ENCODE measurements at places on chromosomes 7 and 10. TPM values are rescaled to one million over a fixed set of nuclear protein-coding genes. Genes with fewer than 3 reads are reported as not detected.

- no peak for DNase-seq
Observed at GRCh38 chr10:92124020-92124419, 166.9 kb downstream of the CPEB3 start.

HOXA3 gene
- polyA plus RNA-seq = 19.1 TPM

NCF1 gene
- polyA plus RNA-seq = 3.1 TPM

DNA sequence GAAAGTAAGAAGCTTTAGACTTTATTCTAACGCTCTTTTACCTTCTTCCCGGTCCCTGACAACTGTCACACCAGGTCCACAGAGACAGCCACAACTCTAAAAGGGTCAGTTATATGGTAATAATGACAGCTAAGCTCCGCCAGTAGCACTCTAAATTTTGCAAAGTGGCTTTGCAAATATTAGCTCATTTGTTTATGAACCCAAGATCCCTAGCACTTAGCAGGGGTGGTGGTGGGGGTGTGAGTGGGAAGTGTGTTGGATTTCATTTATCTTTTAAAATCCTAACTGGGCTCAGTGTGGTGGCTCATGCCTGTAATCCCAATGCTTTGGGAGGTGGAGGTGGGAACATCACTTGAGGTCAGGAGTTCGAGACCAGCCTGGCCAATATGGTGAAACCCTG is 34.8 kb upstream of the SDK1 start:
- DNase-seq = no peak

- DNase-seq = peak; percentile 23
Observed at GRCh38 chr10:27558612-27559020, 54.5 kb downstream of the RAB18 start.

MRLN gene
- 0.33 TPM for polyA plus RNA-seq

DNA sequence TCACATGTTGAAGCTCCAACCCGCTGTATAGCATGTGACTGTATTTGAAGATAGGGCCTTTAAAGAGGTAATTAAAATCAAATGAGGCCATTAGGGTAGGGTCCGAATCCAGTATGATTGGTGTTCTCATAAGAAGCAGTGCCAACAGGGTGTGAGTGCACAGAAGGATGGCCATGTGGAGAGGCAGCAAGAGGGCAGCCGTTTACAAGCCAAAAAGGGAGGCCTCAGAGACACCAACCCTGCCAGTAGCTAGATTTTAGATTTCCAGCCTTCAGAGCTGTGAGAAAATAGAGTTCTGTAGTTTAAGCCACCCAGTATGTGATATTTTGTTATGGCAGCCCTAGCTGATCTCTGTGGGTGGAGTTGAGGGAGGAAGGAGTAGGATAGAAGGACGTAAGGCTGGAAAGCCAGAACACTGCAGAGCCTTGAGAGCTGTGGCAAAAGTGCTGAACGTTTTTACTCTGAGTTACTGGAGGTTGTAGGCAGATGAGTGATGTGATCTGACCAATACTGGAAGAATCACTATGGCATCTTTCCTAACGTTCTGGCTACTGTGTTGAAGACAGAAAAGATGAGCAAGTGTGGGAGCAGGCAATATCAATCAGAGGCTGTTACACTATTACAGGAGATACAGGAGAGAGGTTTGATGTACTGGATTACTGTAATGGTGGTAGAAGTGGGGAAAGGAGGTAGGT is 334.9 kb downstream of the ELMO1 start:
- no peak for DNase-seq

KLF14 gene
- 0.18 TPM for polyA plus RNA-seq

PVRIG gene
- 1.5 TPM for polyA plus RNA-seq

GRCh38 chr7:140249036-140249806 is 72.4 kb upstream of the KDM7A start:
- DNase-seq = no peak

KIAA1549 gene
- polyA plus RNA-seq = 3.9 TPM

PRLHR gene
- polyA plus RNA-seq = 1.1 TPM

GRCh38 chr10:132027423-132027983 is 38.2 kb upstream of the JAKMIP3 start:
- DNase-seq = no peak

NKX1-2 gene
- polyA plus RNA-seq = 7.7 TPM

DNA sequence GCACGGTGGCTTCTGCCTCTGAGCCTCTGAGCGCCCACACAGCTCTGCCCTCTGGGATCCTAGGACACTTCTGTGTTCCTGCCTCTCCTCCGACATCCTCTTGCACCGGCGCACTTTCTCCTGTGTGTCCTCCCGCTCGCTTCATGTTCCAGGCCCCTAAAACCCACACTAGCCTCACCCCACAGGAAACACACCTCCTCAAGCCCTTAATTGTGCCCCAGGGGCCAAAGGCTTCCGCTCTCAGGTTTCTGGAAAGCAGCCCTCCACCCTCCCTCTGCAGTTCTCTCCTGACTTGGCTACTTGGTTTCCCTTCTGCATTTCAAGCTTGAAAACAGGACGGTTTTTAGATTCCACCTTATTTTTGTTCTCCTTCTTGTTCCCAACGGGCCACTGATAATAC is 7.3 kb downstream of the GFRA1 start:
- no peak for DNase-seq

DNA sequence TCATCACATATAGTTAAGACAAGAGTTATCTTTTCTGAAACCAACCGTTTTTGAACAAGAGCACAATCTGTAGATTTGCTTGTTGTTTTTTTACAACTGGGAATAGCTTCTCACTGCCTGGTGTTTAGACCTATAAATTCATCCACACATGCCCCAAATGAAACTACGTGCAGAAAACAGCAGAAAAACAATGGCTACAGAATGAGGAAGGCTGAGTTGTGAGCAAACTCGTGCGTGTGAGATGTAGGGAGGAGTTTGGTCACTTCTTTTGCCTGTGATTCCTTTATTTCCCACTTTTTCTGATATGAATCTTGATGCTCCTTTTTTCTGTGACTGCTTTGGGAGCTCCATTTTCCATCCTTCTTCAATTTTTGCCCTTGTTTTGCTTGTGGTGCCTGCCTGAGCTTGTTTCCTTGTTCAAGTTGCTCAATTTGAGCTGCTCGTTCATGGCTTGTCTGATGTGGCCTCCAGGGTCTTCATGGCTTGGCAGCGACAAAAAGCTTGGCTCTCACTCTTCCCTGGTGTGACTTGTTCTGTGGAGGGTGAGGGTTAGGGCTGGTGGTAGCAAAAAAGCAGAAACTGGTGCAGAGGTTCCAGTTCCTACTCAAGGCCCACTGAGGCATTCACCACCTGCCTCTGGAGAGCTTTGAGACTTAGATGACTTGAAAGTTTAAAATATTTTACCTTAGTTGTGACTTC is 76.9 kb downstream of the ZNF365 start:
- no peak for DNase-seq

TMEM176A gene
- 300 TPM for polyA plus RNA-seq

HMX2 gene
- 1.1 TPM for polyA plus RNA-seq

DNA sequence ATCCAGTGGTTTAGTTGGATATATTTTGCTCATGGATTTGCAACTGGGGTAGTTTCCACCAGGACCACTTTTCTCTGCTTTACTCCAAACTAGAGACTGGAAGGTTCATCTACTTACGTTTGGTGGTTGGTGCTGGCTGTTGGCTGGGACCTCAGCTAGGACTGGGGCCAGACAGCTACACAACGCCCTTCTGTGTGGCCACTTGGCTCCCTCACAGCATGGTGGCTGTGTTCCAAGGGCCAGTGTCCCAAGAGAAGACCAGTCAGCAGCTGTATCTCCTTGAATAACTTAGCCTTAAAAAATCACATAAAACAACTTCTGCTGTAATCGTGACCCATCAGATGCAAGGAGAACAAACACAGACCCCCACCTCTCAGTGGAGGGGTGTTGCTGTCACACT is 4.2 kb upstream of the KCNH2 start:
- no peak for DNase-seq

- DNase-seq = no peak
Observed at GRCh38 chr7:50607524-50608125, 42.4 kb upstream of the DDC start.

- no peak for DNase-seq
Observed at GRCh38 chr10:93879273-93879672, 14.5 kb upstream of the SLC35G1 start.

LRRTM3 gene
- 1.4 TPM for polyA plus RNA-seq
